NB4 (cell line): ENCODE measurements at places on chromosomes 7 and 10.

DNA sequence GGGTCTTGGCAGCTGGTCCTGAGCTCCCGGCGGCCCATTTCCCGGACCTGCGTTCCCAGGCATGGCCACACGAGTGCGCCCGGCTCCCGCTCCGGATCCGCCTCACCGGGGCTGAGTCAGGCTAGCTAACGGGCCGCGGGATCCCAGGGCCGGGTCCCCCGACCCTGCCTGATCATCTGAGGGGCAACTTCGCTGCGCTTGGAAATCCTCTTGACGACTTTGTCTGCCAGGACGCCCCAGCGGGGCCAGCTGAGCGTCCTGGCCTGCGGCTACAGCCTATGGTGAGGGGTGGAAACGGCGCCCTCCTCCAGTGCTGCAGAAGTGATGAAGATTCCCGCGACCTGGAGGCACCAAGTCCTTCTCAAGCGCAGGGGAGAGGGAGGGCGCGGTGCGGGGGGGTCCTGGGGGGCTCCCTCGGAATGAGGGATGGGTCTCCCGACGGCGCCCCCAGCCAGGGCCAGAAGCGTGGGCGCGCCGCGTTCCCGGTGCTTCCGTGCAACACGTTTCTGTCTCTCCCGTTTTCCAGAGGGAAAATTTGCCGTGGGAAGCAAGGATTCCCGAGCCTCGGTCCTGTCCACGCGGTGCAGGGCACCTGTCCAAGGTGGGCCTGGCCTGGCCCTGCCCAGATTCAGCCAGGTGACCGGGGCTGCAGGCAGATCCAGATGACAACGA is 212.4 kb downstream of the CCSER2 start:
- peak; percentile 58 for DNase-seq

DNA sequence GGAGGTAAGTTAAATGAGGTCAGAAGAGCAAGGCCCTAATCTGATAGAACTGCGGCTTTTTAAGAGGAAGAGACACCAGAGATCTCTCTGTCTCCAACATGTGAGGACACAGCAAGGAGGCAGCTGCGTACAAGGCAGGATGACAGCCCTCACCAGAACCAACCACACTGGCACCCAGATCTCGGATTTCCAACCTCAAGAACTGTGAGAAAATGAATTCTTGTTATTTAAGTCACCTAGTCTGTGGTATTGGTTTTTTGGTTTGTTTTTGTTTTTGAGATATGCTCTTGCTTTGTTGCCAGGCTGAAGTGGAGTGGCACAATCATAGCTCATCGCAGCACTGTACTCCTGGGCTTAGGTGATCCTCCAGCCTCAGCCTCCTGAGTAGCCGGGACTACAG is 127.2 kb downstream of the DLG5 start:
- DNase-seq: no peak

DNA sequence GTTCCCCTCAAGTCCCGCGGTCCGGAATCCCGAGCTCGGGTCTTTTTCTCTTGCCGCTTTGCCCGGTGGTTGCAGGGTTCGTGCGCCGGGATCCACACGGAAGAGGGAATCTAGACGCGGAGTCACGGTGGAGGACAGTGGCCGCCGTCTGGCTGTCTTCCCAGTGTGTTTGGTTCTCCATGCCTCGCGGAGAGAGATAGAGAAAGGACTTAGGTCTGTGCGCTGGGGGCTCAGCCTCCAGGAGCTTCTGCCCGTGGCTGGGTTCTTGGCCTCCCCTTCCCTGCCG is 1.6 kb downstream of the FFAR4 start:
- no peak for DNase-seq

- no peak for DNase-seq
Observed at GRCh38 chr7:84122582-84123360, 71.8 kb downstream of the SEMA3A start.

DNA sequence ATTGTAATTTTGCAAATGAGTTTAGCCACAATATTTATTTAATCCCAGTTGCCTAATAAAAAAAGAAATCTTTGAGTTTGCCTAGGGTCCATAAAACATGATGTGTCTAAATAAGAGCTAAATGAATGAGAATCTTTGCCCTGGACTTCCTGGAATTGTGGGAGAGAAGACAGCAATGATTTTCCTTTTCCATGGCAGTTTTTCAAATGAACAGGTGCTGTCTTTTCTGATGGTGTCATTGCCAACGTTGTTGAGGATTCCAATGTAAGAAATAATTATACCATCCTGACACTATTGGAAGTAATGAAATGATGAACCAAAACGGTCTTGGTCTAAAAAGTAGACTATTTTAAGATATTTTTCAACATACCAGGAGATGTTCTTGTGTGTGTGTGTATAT is 984.7 kb upstream of the CELF2 start:
- no peak for DNase-seq

DNA sequence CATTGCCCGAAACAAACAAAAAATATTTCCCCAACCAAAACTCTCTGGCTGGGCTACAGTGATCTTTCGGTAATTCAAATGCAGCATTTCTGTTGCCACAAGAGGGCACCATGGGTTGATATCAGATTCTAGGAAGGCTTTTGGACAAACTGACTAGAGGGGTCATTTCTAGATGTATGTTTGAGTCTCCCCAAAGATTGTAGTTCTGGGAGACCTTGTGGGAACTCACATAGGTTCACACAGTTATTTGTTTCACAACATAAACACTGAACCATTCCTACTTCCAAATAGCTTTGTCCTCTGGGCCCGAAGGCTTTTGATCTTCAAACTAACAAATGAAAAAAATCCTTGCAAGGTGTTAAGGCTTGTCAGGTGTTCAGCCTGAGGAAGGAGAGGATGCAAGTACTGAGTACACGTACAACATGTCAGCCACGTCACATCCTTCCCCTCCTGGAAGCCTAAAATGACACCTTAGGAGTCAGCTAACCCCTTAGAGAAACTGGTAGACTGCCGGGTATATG is 37.0 kb upstream of the IL15RA start:
- peak; percentile 54 for DNase-seq
